Left lung (tissue), 14 donors: ENCODE measurements at places on chromosomes 11 and 22. TPM values are rescaled to one million over a fixed set of nuclear protein-coding genes. Genes with fewer than 3 reads are reported as not detected.

- H3K36me3 ChIP-seq: no peaks in the 10 kb centered on the region
- no peaks in the 10 kb centered on the region for H3K4me1 ChIP-seq
- no peak for DNase-seq
- no peak overlapping the region for H3K4me3 ChIP-seq
- H3K27me3 ChIP-seq: no peaks in the 10 kb centered on the region
Measured at GRCh38 chr22:33835265-33835664, 85.0 kb downstream of the LARGE1 start.

DNA sequence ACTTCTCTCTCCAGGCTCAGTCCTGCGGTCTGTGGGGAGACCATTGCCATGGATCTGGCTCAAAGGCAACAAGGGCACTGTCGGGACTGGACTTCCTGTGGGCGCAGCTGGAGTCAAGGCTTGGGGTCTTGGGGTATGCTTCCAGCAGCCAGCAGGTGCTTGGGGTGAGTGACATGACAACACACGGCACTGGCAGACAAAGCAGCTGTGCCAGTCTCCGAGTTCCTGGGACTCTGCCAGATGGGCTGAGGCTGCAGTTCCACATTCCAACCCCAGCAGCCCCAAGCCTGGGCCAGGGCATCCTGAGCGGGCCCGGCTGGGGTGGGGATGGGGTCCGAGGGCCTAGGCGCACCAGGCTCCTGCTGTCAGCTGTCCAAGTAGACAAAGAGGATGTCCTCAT is 12.3 kb downstream of the GUCD1 start:
- H3K27ac ChIP-seq: peak overlapping the region; percentile 69
- no peak overlapping the region for H3K4me3 ChIP-seq
- H3K36me3 ChIP-seq: no peaks in the 10 kb centered on the region
- H3K27me3 ChIP-seq: no peaks in the 10 kb centered on the region
- peak; percentile 73 for DNase-seq

DNA sequence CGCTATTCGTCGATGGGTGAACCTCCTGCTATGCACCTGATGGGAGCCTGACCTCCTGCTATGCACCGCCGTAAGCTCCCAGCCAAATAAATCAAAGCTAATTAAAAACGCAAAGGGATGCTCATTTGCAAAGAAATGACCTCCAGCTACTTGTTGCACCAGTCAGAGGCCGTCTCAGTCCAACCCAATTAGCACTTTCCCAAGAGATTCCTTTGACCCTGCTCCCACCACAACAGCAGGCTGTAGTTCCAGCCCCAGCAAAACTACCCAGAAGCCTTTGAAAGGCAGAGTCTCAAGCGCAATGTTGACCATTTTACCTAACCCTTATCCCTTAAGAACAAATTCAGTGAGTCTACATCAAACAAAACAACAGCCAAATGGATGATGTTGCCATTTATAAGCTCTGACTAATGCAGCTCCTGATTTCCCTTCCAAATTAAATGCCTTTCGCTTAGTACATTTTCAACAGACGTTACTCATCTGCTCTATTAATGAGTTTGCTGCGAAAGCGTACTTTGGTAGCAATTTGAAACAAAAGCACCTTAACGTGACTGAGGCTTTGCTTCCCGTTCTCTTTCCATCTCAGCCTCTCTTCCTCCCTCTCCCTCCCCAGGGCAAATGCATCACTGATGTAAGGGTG is 17.2 kb upstream of the BSX start:
- no peaks in the 10 kb centered on the region for H3K36me3 ChIP-seq
- H3K4me1 ChIP-seq: no peaks in the 10 kb centered on the region
- H3K27me3 ChIP-seq: no peaks in the 10 kb centered on the region

OR4S2 gene
- total RNA-seq: not detected

TBCEL gene
- total RNA-seq: 27.5 TPM

HPS4 gene
- 30.1 TPM for total RNA-seq

MPZL3 gene
- 13.2 TPM for total RNA-seq

- no peak overlapping the region for H3K27ac ChIP-seq
- H3K4me1 ChIP-seq: no peaks in the 10 kb centered on the region
- H3K4me3 ChIP-seq: no peak overlapping the region
- no peaks in the 10 kb centered on the region for H3K27me3 ChIP-seq
- H3K36me3 ChIP-seq: no peaks in the 10 kb centered on the region
Measured at GRCh38 chr11:131668500-131669400, 298.3 kb downstream of the NTM start.

- peaks cover 66% of the 10 kb centered on the region for H3K27me3 ChIP-seq
- no peak overlapping the region for H3K4me3 ChIP-seq
- no peaks in the 10 kb centered on the region for H3K36me3 ChIP-seq
- no peak overlapping the region for H3K27ac ChIP-seq
- peaks cover 5% of the 10 kb centered on the region for H3K4me1 ChIP-seq
Measured at GRCh38 chr11:1044160-1044559, 7.6 kb upstream of the MUC6 start.

- H3K27me3 ChIP-seq: no peaks in the 10 kb centered on the region
- DNase-seq: no peak
- no peaks in the 10 kb centered on the region for H3K4me1 ChIP-seq
- H3K36me3 ChIP-seq: no peaks in the 10 kb centered on the region
Measured at GRCh38 chr11:116217006-116217405, 555.8 kb downstream of the BUD13 start.

GRCh38 chr11:49208006-49208721 is at the start of gene FOLH1:
Gene FOLH1 (minus strand): TSS chr11:49208602. CDS start chr11:49208409, 193 bp downstream.
- peak within 1 kb of the TSS; percentile 38 for H3K4me3 ChIP-seq
- DNase-seq: peak; percentile 92
- H3K4me1 ChIP-seq: no peaks in the 10 kb centered on the region

TOP3B gene
- total RNA-seq: 33.6 TPM
